Type B pancreatic cell (in vitro differentiated cells): ENCODE measurements at places on chromosomes 6 and 20.

DNA sequence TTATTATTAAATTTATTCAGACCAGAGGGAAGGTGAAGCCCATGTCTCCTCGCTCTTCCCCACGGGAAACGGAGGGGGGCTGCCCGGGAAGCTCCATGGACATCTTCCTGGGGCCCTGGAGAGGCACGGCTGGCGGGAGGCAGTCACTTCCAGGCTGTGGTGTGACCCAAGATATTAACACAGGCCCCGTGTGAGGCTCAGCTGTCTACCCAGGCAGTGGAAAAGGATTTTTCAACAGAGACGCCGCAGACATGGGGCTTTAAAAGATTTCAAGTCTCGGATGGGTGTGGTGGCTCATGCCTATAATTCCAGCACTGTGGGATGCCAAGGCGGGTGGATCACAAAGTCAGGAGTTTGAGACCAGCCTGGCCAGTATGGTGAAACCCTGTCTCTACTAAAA lies 117.9 kb downstream of the ERMARD start:
- peak; percentile 39 for DNase-seq

GRCh38 chr6:28977341-28978132 lies 27.6 kb downstream of the ZNF311 start:
- no peak for DNase-seq

DNA sequence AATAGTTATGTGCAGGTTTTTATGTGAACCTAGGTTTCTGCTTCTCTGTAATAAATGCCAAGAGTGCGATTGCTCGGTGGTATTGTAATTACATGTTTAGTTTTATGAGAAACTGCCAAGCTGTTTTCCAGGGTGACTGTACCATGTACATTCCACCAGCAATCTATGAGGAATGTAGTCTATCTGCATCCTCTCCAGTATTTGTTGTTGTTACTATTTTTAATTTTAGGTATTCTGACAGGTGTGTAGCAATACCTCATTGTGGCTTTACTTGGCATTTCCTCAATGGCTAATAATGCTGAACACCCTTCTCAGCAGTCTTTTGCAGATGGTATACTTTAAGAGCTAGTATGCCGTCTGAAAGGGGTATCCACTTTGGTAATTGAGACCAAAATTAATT lies 142.1 kb downstream of the BMP2 start:
- DNase-seq: no peak

- DNase-seq: no peak
These were observed 27.9 kb upstream of the DSP start for GRCh38 chr6:7513529-7513928.

DNA sequence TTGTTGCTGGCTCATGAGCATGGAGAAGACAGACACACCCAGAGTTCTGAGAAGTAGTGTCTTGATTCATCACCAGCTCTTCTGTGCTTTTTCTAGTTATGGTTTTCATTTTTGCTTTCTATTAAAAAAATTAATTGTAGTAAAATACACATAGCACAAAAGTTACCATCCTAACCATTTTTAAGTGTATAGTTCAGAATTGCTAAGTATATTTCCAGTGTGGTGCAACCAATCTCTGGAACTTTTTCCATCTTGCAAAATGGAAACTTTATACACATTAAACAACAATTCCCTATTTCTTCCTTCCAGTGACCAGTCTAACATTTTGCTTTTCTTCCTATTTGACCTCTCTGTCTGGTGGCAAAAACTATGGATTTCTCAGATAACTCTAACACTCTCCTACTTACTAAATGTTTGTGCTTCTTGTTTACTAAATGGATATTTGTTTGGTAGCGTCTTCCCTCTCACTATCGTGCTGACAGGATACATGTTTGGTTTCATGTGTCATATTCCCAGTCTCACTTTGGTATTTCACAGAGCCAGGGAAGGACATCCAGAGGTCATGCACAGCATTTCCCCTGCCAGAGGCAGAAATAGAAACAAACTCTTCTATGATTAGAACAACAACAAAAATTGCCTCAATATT lies 40.6 kb downstream of the TXLNB start:
- no peak for DNase-seq

DNA sequence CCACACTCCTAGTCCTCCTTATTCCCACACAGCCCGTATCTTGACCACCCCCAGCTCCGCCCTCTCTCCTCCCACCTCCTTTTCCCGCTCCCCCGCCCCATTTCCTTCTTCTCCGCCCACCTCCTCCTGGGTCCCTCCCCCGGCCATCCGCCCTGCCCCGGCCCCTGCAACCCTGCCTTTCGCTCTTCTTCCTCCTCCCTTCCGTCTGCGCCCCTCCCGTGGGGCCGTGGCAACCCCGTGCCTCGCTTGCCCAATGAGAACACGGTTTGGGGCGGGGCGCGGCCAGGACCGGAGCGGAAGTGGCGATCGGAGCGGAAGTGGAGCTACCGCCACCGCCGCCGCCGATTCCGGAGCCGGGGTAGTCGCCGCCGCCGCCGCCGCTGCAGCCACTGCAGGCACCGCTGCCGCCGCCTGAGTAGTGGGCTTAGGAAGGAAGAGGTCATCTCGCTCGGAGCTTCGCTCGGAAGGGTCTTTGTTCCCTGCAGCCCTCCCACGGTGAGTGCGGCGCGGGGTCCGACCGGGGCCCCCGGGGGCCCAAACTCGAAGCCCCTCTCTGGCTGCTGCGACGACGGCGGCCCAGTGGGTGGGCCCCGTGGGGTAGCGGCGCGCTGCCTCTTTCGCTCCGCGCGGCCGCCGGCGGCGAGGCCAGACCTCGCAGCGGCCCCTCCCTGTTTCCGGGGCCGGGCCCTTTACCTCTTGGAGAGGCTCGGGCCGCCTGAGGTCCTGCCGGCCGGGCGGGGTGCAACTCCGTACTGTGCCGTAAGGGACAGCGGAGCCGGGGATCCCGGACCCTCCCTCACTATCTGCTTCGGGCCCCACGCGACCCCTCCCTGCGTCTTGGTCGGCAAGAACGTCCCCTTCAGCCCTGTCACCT lies at the start of gene YWHAB:
TSS of gene YWHAB (plus strand) at position 314 of the 874 bp plus-strand sequence. CDS start 15,829 bp downstream, outside the sequence.
- DNase-seq: peak; percentile 99

DNA sequence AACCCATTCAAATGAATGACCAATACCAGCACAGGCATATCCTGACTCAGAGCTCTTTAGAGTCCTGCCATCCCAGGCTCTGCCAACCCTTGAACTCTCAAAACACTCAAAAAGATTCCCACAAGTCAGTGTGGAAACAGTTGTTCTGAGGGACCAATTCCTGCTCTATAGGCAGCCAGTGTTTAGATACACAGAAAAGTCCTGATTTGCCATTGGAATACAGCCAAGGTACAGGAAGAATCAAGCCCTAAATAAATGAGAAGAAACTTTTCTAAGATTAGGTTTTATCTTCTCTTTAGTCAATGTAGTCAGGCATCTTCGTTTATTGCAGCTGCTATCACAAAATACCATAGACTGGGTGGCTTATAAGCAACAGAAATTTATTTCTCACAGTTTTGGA lies 626.8 kb upstream of the ARID1B start:
- no peak for DNase-seq

DNA sequence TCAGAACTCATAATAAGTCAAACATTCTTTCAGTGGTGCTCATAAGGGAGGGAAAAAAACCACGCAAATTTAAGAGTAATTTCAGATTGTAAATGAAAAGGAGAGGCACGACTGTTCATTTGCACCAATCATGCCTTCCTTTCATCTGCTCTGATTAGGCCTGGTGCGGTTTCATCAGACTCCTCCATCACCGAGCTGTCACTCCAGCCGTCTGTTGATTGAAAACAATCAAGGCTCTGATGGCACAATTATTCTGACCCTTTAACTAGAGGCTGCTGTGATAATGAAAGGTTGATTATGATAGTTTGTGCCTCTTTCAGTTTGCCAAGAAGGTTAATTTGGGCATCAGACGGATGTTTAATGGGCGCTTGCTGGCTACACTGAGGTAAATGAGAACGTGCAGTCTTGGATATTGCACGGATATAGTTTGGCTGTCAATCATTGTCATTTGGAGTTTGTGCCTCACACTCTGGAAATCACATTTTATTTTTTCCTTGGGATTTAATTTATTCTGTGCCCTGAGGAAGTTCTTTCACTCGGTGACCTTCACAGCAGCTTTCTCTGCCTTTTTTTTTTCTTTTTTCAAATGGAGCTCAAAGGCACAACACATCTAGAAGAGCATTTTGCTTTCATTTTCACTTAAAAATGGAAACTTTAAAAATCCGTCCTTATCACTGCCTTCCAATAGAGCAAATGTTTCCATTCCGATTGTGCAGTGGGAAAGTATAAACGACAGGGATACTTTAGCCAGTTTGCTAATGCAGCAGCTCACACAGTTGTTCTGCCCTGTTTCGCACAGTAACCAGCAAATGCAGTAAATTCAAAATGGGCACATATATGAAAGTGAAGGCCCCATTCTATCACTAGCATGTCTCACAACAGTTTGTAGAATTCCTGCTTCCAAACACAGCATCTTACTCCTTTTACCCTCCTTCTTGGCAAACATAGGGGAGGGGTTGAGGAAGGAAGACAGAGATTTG lies 172.8 kb downstream of the KLHL32 start:
- DNase-seq: no peak

GRCh38 chr6:147821295-147821897 lies 312.9 kb downstream of the SAMD5 start:
- no peak for DNase-seq

GRCh38 chr20:32523613-32524213 lies 61.4 kb downstream of the NOL4L start:
- DNase-seq: no peak

GRCh38 chr6:35181308-35181932 lies 32.3 kb upstream of the SCUBE3 start:
- no peak for DNase-seq

DNA sequence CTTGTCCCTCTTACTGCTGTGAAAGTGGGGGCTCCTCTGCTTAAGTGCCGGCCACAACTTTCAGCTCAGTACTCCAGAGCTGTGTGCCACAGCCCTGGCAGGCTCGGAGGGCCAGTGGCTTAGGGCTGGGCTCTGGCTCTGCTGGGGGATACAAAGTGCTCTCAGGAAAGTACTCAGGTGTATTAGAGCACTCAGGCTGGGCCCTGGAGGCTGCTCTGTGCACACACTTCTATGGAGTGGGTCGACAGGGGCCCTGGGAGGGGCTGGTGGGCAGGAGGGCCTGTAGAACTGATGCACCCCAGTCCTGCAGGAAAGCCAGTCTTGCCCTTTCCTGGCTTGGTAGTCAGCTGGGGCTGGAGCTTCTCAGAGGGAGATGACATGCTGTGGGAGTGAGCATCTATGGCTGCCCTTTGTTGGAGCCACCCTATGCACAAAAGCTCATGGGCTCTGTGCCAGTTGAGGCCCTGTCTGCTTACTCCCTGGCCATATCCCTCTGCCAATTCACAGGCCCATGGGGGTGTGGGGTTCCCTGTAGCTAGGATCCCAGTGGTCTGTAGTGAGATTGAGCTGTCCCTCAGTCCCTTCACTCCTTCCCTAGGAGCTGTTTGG lies 22.0 kb downstream of the CENPW start:
- DNase-seq: no peak

- no peak for DNase-seq
These were observed at the start of gene PI3 for GRCh38 chr20:45174434-45175364. TSS of gene PI3 (plus strand) at chr20:45174902. CDS start at chr20:45174923, 21 bp downstream.

GRCh38 chr20:50020288-50020687 lies 37.5 kb downstream of the SNAI1 start:
- no peak for DNase-seq

DNA sequence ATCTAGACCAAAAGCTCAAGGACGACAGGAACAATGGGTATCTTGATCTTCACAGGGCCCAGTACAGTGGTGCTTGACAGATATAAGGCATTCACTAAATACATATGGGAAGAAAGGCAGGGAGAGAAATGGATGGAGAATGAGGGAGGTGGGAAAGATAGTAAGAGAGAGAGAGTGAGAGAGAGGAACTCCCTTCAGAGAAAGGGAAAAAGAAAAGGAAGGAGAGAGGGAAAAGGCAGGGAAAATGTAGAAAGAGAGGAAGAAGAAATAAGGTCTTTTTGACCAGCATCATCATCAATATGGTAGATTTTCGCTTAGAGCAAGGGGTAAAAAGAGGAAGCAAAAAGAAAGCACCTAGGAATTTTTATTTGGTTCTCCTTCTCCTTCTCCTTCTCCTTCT lies 760 bp upstream of the ANKRD66 start:
- DNase-seq: no peak

GRCh38 chr6:169371344-169372127 lies 117.9 kb upstream of the THBS2 start:
- no peak for DNase-seq

DNA sequence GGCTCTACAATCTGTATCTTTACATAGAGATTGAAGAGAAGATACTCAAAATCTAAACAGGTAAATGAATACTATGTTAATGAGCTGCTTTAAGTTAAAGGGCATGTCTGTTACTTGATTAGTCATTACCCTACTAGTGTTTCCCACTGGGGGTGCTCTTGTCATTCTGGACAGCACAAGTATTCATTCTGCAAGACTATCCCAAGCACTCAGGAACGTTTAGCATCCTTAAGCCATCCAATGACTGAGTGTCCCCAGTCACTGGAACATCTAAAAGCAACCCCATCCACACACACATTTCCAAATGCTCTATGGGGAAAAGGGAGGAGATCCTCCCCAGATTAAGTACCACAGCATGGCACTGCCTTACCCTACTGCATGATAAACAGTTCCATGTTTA lies 25.7 kb downstream of the EZR start:
- no peak for DNase-seq

GRCh38 chr6:145368075-145368474 lies 367.2 kb downstream of the EPM2A start:
- DNase-seq: no peak

DNA sequence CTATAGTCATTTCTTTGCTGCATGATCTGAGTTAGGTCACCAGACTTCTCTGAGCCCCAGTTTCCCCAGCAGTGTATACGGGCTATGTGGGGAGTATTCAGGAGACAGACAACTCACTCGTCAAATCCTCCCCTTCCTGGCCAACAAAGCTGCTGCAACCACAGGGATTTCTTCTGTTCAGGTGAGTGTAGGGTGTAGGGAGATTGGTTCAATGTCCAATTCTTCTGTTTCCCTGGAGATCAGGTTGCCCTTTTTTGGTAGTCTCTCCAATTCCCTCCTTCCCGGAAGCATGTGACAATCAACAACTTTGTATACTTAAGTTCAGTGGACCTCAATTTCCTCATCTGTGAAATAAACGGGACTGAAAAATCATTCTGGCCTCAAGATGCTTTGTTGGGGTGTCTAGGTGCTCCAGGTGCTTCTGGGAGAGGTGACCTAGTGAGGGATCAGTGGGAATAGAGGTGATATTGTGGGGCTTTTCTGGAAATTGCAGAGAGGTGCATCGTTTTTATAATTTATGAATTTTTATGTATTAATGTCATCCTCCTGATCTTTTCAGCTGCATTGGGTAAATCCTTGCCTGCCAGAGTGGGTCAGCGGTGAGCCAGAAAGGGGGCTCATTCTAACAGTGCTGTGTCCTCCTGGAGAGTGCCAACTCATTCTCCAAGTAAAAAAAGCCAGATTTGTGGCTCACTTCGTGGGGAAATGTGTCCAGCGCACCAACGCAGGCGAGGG lies 594 bp upstream of the CDKN1A start:
- no peak for DNase-seq

DNA sequence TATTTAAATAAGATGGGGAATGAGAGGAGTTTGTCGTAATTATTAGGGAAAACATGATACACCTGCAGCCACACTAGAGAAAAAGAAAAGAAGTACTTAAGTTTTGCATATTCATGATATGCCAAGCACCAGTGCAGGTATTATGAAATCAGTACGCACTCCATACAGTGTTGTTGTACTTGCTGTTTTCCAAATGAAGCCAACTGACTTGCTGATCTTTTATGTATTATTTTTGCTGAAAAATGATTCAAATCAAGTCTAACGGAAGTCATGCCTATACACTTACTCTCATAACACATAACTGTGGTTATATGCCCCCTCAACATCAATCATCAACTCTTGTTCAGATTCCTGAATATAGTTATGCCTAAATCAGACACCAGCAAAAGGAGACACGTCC lies 584.9 kb upstream of the EYS start:
- DNase-seq: no peak

- DNase-seq: no peak
These were observed 231.4 kb downstream of the GJA1 start for GRCh38 chr6:121666814-121667213.
